Kidney (tissue), 22 donors: ENCODE measurements at places on chromosomes 1 and 21. TPM values are rescaled to one million over a fixed set of nuclear protein-coding genes. Genes with fewer than 3 reads are reported as not detected.

- no peak for DNase-seq
These were observed 33.8 kb downstream of the STPG1 start for GRCh38 chr1:24379733-24380315.

DNA sequence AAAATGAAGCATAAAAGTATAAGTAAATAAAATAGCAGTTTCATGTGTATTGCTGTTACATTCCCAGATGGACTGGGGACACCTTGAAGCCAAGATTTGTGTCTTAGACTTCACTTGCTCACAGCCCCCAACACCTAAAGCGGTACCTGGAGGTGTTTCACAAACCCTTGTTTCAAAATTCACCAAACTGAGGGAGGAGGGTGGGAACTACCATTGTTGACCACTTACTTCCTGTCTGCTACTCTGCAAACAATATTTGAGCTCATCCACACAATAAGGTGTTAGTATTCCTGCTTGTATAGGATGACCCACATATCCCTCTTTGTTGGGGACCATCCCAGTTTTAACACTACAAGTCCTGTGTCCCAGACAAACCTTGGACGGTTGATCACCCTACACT lies 115.9 kb upstream of the SYT6 start:
- no peak for DNase-seq

GRCh38 chr1:115090540-115090939 lies 1.2 kb upstream of the TSPAN2 start:
- DNase-seq, result no peak

DNA sequence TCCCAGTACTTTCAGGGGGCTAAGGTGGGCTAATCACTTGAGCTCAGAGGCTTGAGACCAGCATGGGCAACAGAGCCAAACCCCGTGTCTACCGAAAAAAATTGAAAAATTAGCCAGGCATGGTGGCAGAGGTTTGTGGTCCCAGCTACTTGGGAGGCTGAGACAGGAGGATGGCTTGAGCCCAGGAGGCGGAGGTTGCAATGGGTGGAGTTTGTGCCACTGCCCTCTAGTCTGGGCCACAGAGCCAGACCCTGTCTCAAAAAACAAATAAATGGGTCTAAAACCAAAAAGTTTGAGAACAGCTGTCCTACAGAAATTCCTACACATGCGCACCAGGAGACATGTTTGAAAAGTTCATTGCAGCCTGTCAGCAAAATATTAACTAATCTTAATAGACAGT lies 5.5 kb downstream of the SCAF4 start:
- no peak for DNase-seq

Gene KLHDC9
- 32.2 TPM for polyA plus RNA-seq
